ENCODE measurements at places on chromosomes 7 and 10. TPM values are rescaled to one million over a fixed set of nuclear protein-coding genes. Genes with fewer than 3 reads are reported as not detected.

Gene MACROH2A2
- 2.2 TPM for total RNA-seq

Gene TMEM229A
- total RNA-seq: not detected

Gene EBLN1
- not detected for total RNA-seq

Gene PGAM2
- total RNA-seq: 0.81 TPM

Gene HOXA4
- total RNA-seq: 1.1 TPM

All from hematopoietic multipotent progenitor cell (in vitro differentiated cells).